Kidney epithelial cell (primary cell): ENCODE measurements at places on chromosomes 16 and 17.

- DNase-seq: no peak
These were observed 364.9 kb upstream of the PMFBP1 start for GRCh38 chr16:72536723-72537435.

- no peak for DNase-seq
These were observed 71.5 kb downstream of the RGS9 start for GRCh38 chr17:65208717-65209116.

DNA sequence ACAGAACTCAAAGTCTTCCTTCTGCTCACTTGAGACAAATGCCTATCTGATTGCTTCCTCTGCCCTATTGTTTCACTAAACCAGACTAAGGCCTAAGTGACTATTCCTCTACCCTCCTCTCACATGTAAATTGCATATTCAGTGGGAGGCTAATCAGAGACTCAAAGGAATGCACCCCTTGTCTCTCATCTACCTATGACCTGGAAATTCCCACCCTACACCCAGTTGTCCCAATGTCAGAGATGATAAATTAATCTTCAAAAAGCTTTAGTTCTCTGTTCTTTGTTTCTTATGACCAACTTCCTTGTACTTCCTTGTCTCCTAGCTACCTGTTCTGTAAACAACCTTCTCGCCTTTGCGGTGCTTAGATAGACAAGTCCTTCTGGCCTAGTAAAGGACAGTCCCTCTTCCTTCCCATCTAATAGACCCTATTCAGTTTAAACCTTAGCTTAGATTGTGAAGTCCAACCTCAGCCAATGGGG lies 76.0 kb downstream of the EMP2 start:
- no peak for DNase-seq

DNA sequence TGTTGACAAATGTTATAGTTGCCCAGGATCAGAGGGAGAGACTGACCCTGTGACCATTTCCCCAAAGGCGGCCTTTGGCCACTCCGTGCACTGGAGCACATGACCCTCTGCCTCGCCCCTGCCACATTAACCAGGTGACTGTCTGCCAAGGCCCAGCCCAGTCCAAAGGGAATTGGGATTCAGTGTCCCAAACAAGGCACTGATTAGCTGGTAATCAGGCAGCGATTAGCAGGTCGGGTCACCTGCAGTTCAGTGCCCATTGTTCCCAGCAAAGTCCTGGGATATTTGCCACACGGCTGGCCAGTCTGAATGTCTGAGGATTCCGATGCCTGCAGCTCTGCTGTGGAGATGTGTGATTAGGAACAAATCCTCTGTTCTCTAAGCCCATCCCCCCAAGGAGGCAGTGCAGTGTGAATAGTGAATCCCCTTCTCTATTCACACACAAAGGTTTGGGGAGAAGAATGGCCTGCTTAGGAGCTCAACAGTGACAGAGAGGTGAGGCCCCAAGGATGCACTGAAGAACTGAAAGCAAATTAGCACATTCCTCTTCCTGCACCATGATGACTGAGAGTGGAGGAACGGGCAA lies 123.1 kb upstream of the MAF start:
- no peak for DNase-seq

DNA sequence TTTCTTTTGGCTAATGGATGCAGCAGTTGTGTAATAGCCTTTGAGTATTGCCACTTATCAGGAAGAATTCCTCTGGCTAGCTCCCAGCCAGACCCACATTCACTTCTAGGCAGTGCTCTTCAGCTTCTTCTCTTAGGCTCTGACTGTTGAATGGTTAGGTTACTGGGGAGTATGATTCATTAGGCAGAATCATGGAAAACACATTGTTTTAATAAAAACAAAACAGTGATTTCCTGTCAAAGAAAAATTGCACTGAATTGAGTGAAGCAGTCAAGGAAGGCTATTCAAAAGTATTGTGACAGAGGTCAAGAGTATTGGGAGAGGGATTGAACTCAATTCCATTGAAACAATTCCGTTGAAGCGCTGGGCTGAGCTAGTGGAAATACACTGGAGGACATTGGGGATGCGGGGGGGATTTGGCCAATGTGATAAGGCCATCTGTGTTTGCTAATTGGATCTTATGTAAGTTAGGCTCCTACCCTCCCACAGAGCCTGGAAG lies 68.0 kb downstream of the CNTNAP4 start:
- peak; percentile 0 for DNase-seq

DNA sequence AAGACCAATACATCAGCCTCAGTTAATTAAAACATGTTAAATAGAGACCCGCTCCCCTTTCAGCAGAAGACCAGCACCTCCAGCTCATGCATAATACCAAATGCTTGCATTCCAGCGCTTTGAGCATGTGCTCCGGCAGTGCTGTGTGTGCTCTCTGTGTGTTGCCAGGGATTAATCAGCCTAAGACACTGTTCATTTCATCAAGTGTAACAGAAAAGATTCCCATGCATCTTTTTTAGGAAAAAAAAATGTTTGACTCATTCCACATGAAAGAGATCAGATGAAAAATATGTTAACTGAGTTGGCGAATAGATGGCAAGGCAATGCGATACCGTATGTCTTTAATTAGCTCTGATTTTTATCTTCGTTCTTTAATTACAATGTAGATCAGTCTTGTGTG lies 187.6 kb downstream of the RPTOR start:
- no peak for DNase-seq

GRCh38 chr16:78768718-78769117 lies 669.3 kb downstream of the WWOX start:
- DNase-seq: no peak

- DNase-seq: no peak
These were observed 59.2 kb downstream of the TEX14 start for GRCh38 chr17:58632324-58633314.

- DNase-seq: no peak
These were observed 168.4 kb downstream of the ENGASE start for GRCh38 chr17:79242873-79243602.

- DNase-seq: no peak
These were observed 329 bp upstream of the NLE1 start for GRCh38 chr17:35142467-35142796.

GRCh38 chr16:49639739-49640431 lies 216.0 kb downstream of the ZNF423 start:
- DNase-seq: no peak

- no peak for DNase-seq
These were observed 19.1 kb downstream of the FAM20A start for GRCh38 chr17:68581863-68582645.
